T1000 (cell line): ENCODE measurements at places on chromosomes 13 and 19.

- DNase-seq: no peak
These were observed 19.3 kb downstream of the URI1 start for GRCh38 chr19:29961311-29961710.

GRCh38 chr13:108426893-108427292, 157.4 kb downstream of the TNFSF13B start:
- no peak for DNase-seq

DNA sequence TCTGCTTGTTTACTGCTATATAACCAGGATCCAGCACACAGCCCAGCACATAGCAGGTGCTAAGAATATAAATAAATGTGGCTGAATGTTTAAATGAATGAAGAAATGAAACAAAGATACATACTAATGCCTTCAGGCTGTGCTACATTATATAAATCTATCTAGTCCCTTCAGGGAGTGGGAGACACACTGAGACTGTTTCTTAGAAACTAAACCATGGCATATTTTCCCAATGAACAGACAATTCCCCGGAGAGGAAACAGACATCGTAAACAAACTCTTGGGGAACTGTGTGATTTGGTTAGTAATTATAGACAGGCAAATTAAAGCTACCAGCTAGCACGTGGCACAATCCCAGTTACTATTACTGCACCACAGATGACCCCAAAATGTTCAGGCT, 9.7 kb upstream of the FEM1A start:
- no peak for DNase-seq

DNA sequence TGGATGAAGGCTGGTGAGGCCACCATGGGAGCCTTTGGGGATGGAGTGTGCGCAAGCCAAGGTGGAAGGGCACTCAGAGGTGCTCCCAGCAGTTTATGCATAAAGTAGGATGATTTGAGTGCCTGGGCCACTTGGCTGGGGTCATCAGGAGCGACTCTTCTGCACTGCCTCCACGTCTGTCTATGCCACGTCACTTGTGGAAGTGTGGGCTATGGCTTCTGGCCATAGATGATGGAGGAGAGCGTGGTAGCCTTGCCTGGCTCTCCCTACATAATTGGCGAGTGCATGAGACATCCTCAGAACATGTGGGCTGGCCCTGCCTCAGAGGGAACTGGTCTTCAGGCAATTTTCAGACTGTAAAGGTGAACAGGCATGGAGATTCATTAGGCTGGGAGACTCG, 182.9 kb downstream of the TEX29 start:
- DNase-seq: no peak

DNA sequence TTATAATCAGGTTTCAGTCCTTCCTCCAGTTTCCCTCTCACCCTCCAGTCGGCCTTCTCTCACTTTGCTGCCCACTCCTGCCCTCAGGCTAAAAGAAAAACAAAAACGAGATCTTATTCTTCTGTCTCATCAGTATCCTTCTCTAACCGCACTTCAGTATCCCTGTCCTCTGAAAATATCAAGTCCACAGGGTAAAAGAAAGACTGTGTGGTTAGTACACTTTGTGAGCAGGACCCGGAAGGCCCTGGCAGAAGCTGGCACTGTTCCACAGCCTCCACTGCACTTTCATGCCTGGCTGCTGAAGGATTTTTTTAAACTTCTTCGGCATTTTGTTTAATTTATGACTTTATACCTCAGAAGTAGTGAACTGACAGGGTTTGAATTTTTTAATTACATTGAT, 51.8 kb downstream of the TM9SF2 start:
- DNase-seq: no peak

- DNase-seq: no peak
These were observed 27.0 kb downstream of the TNFSF11 start for GRCh38 chr13:42600943-42601342.

- DNase-seq: no peak
These were observed 124.5 kb downstream of the KCTD15 start for GRCh38 chr19:33921165-33921564.

DNA sequence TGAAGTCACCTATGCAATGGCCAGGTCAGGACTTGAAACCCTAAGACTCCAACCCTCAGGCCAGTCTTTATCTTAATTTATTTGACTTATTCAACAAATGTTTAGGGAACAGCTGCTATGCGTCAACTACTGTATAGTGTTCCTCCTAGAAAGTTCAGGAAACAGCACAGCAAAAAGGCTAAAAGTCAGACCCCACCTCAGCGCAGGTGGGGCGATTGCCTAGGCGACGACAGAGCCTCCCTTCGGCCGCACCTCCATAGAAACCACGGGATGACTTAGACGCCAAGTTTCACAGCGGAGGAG, 502 bp downstream of the VRK3 start:
- DNase-seq: no peak

- no peak for DNase-seq
These were observed 14.8 kb upstream of the GPI start for GRCh38 chr19:34350161-34350561.

DNA sequence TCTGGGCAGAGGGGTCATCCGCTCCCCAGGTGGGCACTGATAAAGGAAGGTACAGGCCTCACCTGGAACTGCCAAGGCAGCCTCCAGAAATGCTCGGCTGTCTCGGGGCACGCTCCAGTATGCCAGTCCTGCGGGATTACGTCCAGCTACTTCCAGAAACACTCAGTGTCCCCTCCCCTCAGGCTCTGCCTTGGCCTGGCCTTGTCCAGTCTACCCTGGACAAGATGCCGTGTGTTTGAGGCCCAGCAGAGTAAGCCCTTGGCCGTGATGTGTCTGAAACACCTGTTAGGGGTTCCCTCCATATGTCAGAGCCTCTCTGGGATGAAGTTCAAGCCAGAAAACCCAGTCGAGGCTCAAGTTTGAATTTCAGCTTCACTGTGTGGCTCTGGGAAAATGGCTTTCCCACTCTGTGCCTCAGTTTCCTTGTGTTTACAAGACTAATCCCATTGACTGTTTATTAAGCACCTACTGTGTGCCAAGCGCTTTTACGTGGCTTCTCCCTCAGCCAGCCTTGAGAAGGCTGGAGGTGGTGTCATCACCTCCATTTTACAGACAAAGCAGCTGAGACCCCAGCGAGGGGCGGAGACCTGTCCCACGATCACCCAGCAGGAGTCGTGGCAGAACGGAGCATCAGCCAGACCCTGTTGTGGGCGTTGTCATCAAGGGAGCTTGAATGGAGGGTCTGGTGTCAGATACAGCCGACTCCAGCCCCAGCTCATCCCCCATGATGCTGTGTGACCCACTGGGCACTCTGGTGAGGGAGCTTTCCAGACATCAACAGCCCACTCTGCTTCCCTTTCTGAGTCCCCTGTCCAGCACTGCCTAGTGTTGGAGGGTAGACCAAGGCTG, 2.0 kb upstream of the PIK3R2 start:
- DNase-seq: no peak

- DNase-seq: peak; percentile 78
These were observed 13.3 kb upstream of the ISYNA1 start for GRCh38 chr19:18450931-18451836.
